ENCODE measurements at places on chromosomes 16 and 17. TPM values are rescaled to one million over a fixed set of nuclear protein-coding genes. Genes with fewer than 3 reads are reported as not detected.

Gene PARD6A
- total RNA-seq: 1.9 TPM

Gene CIBAR2
- not detected for total RNA-seq

Gene KRTAP4-9
- not detected for total RNA-seq

Gene RASD1
- not detected for total RNA-seq

Gene SLC9A5
- 0.98 TPM for total RNA-seq

Gene TEKT1
- not detected for total RNA-seq

Gene LDAF1
- 20.7 TPM for total RNA-seq

Gene KSR1
- total RNA-seq: 0.96 TPM

Gene PAM16
- total RNA-seq: 25.8 TPM

Gene PDPR
- total RNA-seq: 12.2 TPM

Gene TPPP3
- total RNA-seq: 0.29 TPM

Gene RNF222
- total RNA-seq: not detected

Gene TMEM256
- total RNA-seq: 229 TPM

Gene TSR3
- 50.0 TPM for total RNA-seq

Gene GPT2
- 6.8 TPM for total RNA-seq

Gene OTOP2
- total RNA-seq: not detected

Gene DLX3
- not detected for total RNA-seq

Gene WWP2
- 21.5 TPM for total RNA-seq

Gene DCTN5
- total RNA-seq: 43.2 TPM

Gene KRT13
- not detected for total RNA-seq

Gene CHMP1A
- total RNA-seq: 120 TPM

Gene CMTM2
- total RNA-seq: not detected

Gene CHST5
- total RNA-seq: not detected

Gene MKS1
- total RNA-seq: 15.7 TPM

Gene MLLT6
- total RNA-seq: 13.9 TPM

Gene DRC7
- not detected for total RNA-seq

Gene MILR1
- total RNA-seq: 21.6 TPM

Gene NPB
- 3.7 TPM for total RNA-seq

Gene MYL4
- total RNA-seq: not detected

Gene TAT
- not detected for total RNA-seq

Gene PLXDC1
- total RNA-seq: 1.4 TPM

Measured in RPMI7951 (cell line).